ENCODE measurements at places on chromosomes 12 and 14. TPM values are rescaled to one million over a fixed set of nuclear protein-coding genes. Genes with fewer than 3 reads are reported as not detected.
A peak's percentile ranks its signal among the peaks of the same experiment; 100 is the strongest.

The ADIPOR2 gene
- total RNA-seq, result 91.9 TPM

The RERG gene
- 33.4 TPM for total RNA-seq

The KRT86 gene
- not detected for total RNA-seq

The KRT74 gene
- total RNA-seq, result not detected

The APOLD1 gene
- total RNA-seq, result 129 TPM

The CEBPE gene
- total RNA-seq, result 0.36 TPM

GRCh38 chr12:68861890-68862289 is 53.9 kb downstream of the MDM2 start:
- DNase-seq, result no peak

- peak; percentile 31 for DNase-seq
These were observed 677 bp downstream of the ATP2A2 start for GRCh38 chr12:110281549-110282299.

DNA sequence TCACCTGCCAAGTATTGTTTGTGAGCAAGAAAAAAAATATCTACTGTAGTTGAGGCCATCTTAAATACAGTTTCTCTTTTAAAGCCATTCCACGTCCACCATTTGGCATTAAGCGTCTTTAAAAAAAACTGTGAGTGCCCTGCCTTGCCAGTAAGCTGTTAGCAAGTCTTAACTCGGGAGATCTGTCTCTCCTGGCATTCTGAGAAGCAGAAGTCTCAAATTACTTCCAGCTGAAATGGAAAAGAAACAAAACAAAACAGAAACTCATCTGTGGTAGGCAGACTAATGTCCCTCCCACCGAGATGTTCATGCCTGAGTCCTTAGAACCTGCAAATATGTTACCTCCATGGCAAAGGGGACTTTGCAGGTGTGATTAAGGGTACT is 126.2 kb downstream of the CRADD start:
- no peak for DNase-seq

DNA sequence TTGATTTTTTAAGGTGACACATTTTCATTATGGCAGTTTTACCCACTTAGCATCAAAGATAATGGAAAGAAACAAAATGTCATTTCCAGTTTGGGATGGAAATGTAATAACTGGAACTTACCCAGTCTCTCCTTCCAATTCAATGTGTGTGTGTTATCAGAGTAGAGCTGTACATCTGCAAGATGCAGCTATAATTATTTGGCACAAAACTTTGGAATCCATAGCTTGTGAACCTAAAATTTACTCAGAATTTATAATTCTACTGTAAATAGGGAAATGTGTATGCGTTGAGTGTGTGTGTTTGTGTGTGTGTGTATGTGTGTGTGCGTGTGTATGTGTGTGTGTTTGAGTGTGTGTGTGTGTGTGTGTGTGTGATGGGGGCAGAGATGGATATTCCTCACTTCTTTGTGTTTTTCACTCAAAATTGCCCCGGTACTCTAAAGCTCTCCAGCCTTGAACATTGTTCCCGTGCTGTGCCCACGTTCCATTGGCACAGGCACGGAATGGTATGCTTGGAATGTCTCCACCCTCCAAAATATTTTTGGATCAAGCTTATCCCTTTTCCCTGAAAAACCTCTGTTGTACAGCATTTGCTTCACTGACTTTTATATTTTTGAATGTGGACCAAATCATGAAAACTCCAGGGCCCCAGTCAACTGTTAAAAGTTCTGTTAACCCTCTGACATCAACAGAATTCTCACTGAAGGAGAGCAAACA is 150.2 kb upstream of the BMP4 start:
- DNase-seq, result no peak

- no peak for DNase-seq
These were observed 16.7 kb downstream of the DHX37 start for GRCh38 chr12:124972211-124972610.

DNA sequence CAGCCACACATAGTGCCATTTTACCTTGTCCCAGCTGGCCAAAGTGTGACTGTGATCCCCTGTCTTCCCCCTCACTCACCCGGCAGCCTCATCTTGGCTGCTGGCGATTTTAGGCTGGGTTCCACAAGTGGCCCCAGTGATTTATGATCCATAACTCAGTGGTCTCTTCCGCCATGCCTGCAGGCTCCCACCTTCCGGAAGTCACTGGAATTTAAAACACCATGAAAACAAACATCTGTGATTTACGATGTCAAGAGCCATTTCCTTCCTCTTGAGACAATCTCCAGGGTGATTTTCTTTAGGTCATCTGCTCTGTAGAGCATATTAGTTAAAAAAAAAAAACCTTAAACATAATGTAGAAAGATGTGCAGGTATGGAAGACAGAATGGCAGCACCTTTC is 282.3 kb downstream of the CACNA1C start:
- DNase-seq, result no peak

DNA sequence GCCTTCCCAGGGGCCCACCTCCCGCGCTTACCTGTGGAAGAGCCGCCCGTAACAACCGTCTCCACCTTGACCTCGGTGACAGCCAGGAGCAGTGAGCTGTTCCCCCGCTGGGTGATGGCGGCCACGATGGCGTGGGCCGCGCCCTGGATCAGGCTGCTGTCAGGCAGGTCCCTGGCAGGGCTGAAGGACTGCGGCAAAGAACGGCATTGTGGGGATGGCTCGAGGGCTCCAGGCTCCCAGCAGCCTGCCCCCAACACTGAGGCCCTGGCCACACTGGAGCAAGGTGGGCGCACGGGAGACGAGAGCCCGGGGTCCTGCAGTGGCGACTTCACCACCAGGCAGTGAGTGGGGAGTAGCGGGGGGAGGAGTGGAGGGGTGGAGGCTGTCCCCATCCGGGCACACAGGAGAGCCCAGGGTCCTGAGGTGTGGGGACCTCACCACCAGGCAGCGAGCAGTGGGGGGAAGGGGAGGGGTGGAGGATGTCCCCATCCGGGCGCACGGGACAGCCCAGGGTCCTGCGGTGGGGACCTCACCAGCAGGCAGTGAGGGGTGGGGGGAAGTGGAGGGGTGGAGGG is 25.0 kb downstream of the JAG2 start:
- no peak for DNase-seq

GRCh38 chr14:69042299-69042698 is 63.2 kb upstream of the ACTN1 start:
- DNase-seq, result no peak

DNA sequence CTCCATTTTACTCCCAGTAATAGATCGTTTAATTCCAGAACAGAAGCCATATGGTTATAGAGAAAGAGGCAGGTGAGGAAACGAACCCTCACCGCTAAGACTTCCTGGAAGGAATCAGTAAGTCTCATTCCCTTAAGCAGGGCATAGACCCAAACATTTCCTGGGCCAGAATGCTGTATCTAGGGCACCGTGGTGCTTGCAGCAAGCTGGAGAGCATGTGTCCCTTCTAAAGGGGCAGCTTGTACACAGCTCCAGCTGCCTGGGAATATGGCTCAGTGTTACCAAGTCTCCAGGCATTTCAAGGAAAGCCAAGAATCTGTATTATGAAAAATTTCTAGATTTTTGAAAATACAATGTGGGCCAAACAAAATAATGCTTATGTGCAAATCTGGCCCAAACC is 73.4 kb downstream of the PPM1H start:
- DNase-seq, result no peak

DNA sequence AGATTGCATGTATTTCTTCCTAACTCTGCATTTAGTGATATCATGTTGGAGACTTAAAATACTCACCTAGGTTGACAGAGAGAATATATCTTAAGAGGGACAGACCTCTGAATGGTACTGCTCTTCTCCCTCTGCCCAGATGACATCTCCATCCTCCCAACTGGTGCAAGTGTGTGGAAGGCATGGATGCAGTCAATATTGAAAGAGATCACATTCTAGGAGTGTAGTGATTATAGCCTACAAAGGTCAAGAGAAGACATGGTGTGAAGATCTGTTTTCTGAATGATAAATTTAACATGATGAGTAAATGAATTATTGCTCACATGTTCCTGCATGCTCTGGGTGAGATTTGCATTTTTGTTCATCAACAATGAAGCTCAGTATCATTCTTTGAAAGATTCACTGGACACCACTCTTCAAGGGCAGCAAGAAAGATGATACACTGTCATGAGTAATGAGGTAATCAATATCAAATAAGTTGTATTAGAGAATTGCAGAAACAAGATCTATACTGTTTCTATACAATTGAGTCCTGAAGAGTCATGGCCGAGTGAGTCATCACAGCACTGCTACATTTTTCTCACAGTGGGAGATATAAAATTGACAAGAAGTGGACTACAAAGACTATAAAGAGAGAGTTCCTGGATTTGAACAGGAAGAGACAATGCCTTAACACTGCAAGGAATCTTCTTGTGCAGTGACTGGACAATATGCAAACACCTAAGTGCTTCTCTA is 183.3 kb upstream of the KRR1 start:
- no peak for DNase-seq

DNA sequence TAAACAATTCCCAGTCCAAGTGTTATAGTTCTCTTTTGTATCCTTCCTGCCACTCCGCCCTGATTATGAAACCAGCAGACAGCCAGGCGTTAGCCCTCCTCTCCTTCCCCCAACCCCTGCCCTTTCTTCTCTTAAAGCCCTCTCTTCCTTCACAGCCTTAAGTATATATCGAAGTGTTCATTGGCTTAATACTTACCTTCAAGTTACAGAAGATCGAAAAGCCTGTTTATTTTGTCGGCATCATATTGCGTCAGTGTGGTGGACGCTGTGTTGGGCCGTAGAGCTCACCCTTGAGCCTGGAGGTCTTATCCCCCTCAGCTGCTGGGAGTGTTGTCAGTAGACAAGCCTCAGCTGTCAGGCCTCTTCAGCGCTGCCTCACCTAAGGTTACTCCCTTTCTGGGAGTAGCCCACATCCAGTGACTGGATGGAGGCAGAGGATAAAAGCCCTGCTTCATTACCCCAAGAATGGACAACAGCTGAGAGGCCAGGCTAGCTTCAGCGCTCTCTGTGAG is 36.2 kb downstream of the CMAS start:
- no peak for DNase-seq

DNA sequence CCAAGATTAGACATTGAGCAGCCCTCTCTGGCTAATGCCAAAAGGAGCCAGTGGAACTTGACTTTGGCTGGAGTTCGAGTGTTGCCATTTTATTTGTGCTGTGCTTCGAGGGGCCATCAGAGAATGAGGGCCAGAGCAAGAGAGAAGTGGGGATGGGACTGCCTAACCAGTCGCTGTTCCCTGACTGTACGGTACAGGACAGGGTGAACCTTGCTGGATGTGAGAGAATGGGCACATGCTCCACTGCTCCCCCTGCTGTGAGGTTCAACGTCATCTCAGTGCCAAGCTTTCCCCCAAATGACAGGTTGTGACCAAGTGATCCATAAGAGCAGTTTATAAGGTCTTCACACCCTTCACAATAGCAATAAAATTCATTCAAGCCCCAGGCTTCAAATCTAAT is 55.1 kb upstream of the BCL11B start:
- DNase-seq, result no peak

- no peak for DNase-seq
These were observed 115.2 kb upstream of the BCAT1 start for GRCh38 chr12:25063873-25064628.

DNA sequence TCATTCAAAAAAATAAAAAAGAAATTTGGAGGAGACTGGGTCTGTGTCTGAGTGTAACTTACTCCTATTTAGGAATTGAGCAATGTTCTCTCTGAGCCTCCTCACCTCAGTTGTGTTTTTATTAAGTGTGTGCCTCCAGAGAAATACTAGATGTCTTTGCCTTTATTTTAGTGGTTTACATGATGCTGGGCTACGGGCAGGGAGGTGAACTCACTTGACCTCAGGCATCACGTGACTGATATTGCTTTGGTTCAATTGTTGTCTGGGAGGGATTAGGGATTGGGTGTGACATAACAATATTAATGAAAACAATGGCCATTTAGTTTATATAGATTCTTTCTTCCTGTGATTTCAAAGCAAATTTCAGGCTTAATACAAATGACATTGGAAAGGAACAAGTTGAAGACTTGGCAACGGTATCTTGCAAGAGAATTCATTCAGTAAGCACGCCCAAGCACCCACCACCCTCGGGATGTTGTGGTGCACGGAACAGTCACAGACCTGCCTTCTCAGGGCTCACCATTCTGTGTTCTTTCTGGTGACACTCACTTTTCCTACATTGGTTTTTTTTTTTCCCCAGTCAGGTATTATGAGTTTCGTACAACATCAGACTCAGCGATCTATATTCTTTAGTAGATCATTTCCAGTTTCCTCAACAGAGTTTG is 77.5 kb downstream of the BMP4 start:
- no peak for DNase-seq

DNA sequence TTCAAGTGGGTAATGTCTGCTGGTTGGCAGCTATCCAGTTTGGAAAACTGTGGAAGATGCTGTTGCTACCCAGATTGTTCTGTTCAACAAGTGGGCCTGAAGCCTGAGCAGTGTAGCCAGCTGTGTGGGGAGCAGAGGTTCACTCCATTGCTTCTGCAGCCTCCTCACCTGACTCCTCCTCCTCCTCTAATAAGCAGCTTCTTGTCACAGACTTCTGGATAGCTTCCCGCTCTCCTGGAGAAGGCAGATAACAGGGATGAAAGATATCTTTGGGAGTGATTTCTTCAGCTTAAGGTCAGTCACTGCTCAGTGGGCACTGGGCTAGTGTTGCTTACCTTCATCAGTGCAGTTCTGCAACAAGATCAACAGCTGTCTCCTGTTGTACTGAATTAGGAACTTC is 2.0 kb downstream of the POP5 start:
- DNase-seq, result no peak
